Stimulated activated CD8-positive, alpha-beta memory T cell treated with anti-CD3 and anti-CD28 coated beads, Interleukin-7, amount 100 ng/mL, for 1 hour (primary cell): ENCODE measurements at places on chromosomes 11 and 22.
A peak's percentile ranks its signal among the peaks of the same experiment; 100 is the strongest.

DNA sequence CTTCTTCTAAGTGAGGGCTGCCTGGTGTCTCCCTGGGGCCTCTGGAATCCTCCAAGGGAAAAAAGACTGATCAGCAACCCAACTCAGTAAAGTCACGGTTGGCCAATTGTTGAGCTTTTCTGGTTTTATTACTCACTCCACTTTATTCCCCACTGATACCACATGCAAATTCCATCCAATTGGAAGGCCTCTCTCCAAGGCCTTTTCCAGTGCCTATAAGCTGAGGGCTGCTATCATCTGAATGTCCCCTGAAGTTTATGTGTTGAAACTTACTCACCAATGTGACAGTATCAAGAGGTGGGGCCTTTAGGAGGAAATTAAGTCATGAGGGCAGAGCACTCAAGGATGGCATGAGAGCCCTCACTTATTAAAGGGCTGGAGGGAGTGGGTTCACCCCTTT lies 463.3 kb downstream of the BUD13 start:
- no peak for DNase-seq

- no peak for DNase-seq
Measured at GRCh38 chr11:34630544-34630943, 9.7 kb downstream of the EHF start.

DNA sequence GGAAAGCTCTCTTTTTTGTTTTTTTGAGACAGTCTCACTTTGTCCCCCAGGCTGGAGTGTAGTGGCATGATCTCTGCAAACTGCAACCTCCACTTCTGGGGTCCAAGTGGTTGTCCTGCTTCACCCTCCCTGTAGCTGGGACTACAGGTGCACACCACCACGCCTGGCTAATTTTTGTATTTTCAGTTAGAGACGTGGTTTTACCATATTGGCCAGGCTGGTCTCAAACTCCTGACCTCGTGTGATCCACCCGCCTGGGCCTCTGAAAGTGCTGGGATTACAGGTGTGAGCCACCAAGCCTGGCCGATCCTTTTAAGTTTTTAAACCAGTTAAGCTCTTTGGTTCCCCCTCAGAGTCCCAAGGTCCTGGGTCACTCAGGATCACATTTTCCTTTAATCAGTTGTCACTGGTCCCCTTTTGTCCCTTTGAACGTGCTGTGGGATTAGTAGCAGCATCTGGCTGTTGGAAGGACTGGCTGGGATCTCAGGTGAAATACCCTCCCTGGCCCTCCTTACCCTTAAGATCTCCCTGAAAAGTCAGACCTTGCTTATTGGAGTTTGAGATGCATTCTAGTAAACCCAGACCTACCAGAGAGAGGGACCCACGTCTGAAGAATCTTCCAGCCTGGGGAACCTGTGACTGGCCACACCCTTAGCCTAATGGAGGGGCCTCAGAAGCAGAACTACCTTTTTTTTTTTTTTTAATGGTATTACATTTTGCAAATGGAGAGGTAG lies 8.1 kb downstream of the MALAT1 start:
- no peak for DNase-seq

DNA sequence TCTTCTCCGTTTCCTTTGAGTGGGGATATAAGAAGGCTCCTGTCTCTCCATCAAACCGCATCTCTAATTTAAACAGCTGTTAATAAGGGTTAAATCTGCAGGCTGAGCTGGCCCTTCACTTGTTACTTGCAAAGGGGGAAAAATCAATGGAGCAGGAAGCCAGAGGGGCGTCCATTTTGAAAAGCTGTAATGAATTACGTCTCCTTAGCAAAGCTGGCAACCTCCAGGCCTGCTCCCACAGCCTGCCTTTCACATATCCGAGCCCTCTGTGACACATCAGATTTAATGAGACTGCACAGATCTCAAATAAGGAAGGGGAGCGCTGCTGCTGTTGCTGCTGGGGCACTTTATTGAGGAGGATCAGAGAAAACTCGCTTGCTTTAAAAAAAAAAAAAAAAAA lies 320.8 kb downstream of the BLID start:
- no peak for DNase-seq

DNA sequence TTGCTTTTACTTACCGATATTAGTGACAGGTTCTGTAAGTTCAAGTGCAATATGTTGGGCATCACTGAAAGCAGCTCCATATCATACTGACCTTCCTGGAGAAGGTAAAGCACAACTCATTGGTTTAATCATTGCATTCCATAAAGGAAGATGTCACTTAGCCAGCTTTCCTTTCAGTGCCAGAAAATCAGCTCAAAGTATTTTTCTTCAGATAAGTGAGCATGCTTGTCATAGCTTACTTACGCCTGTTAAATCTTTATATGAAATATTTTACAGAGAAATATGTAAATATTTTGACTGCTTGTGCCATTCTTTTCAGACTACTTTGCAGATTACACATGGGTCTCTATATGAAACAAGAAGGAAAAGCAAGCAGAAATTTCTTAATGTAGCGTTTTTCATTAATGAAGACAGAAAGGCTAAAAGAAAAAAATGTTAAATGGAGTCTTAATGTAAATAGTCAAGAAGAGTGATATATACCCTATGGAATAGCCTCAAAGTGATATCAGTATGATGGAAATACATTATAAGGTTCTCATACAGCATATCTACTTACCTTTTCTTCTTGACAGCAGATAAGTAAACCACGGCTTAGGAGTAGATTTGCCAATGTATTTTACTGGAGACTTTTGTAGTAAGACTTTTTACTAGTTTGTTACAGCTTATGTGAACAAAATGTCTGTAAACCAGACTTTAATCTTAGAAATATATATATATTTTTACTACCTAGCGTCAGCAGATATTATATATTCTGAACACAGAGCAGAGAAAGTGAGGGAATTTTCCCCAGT lies 649.7 kb downstream of the METTL15 start:
- no peak for DNase-seq

GRCh38 chr11:72647882-72648281 lies 26.3 kb downstream of the PDE2A start:
- no peak for DNase-seq

GRCh38 chr11:20363149-20363499 lies 390 bp upstream of the HTATIP2 start:
- no peak for DNase-seq

DNA sequence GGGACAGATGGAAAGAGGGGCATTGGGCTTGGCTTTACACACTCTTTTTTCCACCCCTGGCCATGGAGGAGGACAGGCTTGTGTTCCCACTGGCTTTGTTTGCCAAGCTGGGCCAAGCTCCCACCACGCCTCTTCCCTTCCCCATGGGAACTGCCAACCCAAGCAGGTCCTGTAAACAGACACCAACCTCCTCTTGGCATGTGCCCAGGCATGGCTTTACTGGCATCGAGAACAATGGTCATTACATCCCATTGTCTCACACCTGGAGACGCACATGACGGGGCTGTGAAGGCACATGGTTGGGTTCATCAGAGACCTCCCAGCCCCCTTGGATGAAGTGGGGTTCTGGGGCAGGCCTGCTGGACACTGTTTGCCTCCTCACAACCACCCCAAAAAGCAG lies 11.7 kb downstream of the SEC14L3 start:
- DNase-seq = no peak

DNA sequence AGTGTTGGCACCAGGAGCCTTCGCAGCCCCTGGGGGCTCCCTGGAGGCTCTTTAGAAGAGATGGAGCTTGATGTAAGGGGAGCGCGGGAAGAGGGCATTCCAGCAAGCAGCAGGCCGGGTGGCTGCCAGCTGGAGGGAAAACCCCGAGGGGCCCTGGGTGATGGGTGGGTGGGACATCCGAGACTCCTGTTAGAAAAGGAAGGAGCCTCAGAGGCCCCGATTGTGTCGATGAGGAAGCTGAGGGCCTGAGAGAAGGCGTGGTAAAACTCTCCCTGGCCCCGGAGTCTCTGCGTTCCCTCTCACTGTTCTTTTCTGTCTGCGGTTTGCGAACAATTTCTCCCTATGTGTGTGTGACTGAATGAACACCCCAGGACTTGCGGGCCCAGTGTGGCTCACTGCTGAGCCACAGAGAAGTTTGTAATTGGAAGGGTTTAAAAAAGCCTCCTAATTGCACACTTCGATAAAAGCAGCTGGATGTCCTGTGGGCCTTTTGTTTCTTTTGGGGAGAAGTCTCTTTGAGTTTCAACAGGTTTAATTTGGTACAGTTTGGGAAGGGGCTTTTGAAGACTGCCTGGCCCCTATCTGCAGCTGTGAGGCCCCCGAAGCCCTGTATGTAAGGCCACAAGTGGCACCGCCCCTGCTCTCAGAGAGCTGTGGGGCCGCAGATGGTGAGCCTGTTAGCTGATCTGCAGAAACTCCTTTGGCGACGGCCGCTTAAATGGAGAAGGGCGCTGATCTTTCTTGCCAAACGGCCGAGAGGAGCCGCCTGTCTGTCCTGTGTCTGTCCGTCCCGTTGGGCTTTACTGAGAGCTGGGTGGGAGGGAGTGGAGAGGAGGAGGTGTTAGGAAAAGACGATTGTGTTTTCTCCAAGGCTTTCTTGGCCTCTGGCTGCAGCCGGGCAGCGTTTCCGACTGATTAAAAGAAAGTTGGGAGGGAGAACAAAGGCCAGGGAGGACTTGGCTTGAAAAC lies 2.0 kb downstream of the FBLN1 start:
- DNase-seq = no peak

DNA sequence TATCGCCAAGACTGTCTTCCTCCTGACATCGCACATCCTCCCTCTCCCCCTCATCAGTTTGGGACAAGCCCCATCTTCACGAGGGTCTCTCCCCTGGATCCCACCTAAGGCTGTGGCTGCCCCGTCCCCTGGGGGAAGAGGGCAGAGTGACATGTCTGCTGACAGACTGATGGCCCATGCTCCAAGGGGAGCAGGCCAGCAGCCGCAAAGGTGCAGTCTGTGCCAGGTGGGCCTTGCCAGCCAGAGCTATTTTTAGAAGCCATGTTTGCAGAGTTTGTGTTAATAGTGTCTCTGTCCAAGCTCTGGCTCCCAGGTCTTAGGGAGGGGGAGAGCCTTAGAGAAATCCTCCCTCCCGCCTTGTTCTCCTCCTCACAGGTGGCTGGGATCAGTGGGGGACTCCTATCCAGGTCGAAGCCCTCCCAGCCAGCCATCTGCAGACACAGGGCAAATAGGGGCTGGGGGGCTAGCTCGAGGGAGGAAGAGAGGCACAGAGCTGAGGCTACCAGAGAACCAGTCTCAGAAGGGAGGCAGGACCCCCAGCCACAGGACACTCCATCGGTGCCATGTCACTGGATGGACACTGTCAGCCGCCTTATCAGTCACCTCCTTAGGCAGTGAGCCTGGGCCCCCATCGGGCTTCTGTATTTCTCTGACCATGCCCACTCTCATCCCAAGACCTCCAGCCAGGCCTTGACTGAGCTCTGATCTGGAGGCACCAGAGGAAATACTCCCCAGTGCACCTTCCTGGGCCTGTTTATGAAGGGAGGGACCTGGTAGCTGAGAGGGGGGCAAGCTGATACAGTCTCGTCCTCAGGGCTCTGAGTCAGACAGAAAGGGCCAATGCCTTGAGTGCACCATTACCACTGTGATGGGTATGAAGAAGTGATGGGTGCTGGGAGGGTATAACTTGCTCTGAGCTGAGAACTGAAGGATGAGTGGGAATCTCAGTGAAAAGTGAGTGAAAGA lies 49.3 kb downstream of the CHRDL2 start:
- no peak for DNase-seq

GRCh38 chr11:212150-213100 lies 4.9 kb downstream of the RIC8A start:
- DNase-seq = no peak

DNA sequence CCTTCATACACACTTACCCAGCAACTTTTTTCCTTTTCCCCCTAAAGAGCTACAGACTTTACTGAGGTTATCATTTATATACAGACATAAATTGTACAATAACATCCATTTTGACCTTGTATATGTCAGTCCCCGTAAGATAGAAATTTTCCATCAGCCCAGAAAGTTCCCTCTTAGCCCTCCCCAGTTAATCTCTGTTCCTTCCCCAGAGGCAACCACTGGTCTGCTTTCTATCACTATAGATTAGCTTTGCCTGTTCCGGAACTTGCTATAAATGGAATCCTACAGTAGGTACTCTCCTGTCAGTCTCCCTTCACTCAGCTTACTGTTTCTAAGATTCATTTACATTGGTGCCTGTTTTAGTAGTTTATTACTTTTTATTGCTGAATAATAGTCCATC lies 54.9 kb downstream of the TSPAN18 start:
- DNase-seq = no peak

DNA sequence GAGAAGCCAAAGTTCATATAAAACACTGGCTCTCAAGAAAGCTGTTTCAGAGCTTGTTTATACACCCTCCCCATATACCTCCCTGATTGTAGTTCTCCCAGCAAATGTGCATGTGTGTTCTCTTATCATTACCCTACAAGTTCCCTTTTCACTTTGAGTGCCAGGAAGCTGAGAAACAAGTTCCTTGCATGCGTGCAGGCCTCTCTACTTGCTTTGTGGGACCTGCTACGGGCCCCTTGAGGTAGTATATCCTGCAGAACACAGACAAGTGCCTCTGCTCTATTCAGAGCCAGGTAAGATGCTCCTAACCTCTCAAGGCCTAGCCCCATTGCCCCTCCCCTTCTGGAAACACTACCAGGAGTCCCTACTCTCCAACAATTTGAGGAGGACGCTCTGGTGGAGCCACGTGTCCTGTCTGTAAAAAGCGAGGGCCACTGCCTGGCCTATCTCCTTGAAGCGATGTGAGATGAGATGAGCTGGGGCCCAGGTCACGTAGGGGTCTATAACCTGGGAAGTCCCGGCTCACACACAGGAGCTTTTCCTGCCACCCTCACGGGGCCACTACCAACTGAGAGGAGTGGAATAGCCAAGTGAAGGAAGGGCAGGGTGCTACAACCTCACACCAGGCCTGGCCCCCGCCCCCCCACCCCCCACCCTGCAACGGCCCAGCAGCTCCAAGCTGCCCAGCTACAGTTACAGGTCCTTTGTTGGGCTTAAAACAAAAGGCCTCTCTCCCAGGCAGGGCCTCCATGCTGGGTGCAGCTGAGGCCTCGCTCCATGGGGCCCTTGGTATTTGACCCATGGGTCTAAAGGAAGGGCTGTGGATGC lies 2.6 kb upstream of the ATP5MGL start:
- no peak for DNase-seq

GRCh38 chr11:35237860-35238715 lies 99.1 kb downstream of the CD44 start:
- DNase-seq = no peak

DNA sequence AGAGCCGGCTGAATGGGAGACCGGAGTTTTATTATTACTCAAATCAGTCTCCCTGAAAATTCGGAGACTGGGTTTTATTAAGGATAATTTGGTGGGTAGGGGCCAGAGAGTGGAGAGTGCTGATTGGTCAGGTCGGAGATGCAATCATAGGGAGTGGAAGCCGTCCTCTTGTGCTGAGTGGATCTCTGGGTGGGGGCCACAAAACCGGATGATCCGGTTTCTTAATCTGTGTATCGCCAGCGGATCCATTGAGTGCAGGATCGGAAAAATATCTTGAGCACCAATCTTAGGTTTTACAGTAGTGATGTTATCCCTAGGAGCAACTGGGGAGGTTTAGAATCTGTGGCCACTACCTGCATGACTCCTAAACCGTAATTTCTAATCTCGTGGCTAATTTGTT lies 886 bp upstream of the NIPSNAP1 start:
- no peak for DNase-seq

- DNase-seq = no peak
Measured at GRCh38 chr11:44955015-44955738, 4.5 kb upstream of the TP53I11 start.

GRCh38 chr22:46934746-46935491 lies 172.5 kb downstream of the TBC1D22A start:
- DNase-seq = no peak

- peak; percentile 67 for DNase-seq
Measured at GRCh38 chr11:35138943-35139721, at the start of gene CD44. Gene CD44, plus strand, starts transcription at chr11:35139171. Its CDS starts 133 bp downstream, at chr11:35139304.

- no peak for DNase-seq
Measured at GRCh38 chr22:47633111-47633510, 870.7 kb downstream of the TBC1D22A start.
